ENCODE measurements at places on chromosomes 5 and 9. TPM values are rescaled to one million over a fixed set of nuclear protein-coding genes. Genes with fewer than 3 reads are reported as not detected.
A peak's percentile ranks its signal among the peaks of the same experiment; 100 is the strongest.

TPRN gene
- 21.7 TPM for total RNA-seq

STPG3 gene
- 0.26 TPM for total RNA-seq

TMEM167A gene
- total RNA-seq: 117 TPM

CETN3 gene
- total RNA-seq: 30.6 TPM

DNA sequence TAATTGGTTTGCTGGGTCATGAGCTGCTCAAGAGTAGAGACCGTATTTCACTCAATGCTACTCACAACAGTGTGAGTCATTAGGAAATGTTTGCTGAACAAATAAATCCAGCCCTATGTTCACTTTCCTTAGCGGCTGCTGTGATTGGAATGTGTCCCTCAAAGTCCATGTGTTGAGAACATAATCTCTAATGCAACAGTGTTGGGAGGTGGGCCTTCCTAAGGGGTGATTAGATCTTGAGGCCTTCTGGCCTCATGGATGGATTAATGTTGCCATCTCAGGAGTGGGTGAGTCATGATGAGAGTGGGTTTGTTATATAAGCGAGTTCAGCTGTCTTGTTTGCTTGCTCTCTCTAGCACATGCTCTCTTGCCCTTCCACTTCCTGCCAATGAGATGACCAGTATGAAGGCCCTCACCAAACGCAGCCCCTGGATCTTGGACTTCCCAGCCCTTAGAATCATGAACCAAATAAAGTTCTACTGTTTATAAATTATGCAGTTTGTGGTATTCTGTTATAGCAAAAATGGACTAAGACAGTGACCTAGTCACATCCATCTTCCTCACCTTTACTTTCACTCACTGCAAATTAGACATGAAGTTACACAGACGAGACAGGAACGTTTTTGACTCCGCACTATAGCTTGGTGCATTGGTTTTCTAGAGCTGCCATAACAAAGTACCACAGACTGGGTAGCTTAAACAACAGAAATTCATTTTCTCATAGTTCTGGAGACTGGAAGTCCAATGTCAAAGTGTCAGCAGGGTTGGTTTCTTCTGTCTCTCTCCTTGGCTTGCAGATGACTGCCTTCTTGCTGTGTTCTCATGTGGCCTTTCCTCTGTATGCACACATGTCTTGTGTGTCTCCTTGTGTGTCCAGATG is 50.9 kb upstream of the FAM169A start:
- DNase-seq: peak; percentile 84

DNA sequence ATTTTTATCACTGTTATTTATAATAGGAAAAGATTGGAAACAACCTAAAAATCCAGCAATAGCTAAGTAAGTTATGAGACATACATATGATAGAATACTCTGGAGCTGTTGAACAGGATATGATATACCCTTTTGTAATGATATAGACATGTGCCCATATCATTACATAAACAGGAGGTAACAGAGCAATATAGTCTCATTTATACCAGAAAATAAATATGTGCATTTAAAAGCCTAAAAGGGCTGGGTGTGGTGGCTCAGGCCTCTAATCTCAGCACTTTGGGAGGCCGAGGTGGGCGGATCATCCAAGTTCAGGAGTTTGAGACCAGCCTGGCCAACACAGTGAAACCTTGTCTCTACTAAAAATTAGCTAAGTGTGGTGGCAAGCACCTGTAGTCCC is 2.3 kb upstream of the FABP6 start:
- DNase-seq: no peak

DNA sequence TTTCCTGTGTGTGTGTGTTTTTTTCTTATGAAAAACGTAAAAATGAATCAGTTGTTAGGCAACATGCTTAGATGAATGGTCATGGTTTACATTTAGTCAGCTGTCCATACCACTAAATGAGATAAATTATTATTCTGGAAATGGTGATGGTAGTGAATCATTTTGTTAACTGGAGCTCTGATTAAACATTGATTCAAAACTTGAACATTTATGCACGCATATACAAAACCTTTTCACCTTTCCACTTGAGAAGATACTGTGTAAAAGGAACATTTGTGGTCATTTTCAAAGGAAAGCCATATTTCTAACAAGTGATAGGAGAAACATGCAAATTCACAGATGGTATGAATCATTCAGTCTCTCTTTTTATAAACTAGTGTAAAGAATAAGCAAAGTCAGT is 162.0 kb downstream of the SLC25A46 start:
- peak; percentile 73 for DNase-seq

DNA sequence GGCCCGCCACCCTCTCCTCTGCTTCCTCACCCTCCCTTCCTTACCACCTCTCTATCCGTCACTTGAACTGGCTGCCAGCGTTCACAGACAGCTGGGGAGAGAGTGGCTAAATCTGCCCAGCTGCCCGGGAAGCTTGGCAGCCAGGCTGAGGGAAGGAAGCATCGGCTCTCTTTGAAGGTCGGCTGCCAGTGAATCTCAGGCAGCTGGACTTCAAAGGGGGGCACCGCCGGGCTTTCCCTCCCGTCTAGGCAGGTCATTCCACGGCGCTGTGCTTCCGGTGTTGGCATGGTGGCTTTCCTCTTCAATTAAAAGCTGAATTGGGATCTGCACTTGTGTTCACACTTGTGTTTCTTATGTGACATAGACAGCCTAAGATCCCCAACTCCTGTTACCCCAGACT is 174.0 kb downstream of the GDNF start:
- no peak for DNase-seq

DNA sequence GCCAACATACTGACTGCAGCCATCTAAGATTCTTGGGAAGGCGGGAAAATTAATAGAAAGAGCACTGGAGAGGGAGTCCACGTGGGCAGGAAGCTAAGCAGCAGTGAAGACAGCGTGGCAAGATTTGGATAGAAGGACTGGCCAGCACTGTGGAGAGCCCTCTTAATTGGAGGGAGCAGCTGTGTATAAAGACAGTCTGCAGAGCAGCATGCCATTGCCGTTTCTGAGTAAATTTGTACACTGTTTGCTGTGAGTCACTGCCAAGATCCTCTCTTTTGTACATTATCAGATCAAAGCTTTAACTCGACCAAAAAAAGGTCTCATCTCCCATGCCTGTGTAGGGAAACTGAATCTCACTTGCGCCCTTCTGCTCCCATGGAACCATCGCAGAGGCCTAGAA is 45.3 kb downstream of the INSYN2B start:
- DNase-seq: no peak

DNA sequence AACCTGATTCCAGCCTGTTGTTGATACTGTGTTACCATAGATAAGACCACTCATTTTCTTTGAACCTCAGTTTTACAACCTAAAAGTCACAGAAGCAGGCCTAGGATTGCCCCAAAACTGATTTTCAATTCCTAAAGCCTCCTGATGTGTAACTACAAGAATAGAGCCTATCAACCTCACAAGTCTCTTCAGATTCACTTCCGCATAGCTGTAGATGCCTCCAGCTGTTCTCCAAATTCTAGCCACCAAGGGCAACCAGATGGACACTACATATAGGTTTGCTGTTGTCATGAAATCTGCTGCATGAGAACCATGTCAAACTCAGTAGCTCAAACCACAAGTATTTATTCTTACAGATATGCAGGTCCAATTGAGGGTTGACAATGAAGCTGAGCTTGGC is 143.5 kb downstream of the SPATA31D1 start:
- no peak for DNase-seq

GRCh38 chr9:87766697-87767096 is 40.8 kb downstream of the CTSL start:
- DNase-seq: no peak

DNA sequence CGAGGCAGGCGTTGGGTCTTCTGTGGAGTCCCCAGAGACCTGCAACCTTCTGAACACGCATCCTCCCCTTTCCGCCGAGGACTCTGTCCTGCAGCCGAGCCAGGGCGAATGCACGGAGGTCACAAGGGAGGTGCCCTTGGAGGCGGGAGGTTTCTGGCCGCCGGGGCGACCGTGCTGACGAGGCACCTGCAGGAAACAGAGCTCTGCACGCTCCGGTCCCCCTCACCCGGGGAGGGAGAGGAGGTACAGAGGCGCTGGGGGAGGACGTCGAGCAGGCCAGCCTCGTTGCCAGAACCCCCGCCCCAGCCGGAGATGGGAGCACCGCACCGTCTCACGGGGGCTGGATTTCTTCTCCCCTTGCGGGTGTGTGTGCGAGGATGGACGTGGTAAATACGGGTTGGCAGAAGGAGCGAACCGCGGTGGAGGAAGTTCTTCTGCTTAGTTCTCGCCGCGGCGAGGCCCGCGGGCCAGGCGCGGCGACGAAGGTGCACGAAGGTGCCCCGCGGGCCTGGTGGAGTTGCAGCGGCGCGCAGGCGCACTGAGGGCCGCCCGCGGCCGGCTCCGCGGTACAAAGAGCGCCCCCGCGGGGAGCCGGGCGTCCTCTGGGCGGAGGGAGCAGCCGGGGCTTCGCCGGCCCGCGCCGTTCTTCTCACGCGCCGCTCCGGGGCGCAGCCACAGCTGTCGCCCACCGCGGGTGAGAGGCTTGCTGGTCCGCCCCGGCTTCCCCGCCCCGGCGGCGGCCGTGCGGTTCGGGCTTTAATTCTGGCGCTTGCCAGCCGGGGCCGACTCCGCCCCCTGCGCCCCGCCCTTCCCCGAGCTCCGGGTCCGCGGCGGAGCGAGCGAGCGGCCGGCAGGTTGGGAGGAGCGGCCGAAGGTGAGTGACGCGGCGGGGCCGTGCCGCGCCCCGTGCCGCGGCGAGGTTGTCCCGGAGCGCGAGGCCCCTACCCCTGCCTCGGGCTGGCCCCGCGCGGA is 289.5 kb downstream of the DOCK8 start:
- DNase-seq: no peak

- DNase-seq: no peak
Measured at GRCh38 chr5:142823126-142823525, 52.9 kb downstream of the ARHGAP26 start.

DNA sequence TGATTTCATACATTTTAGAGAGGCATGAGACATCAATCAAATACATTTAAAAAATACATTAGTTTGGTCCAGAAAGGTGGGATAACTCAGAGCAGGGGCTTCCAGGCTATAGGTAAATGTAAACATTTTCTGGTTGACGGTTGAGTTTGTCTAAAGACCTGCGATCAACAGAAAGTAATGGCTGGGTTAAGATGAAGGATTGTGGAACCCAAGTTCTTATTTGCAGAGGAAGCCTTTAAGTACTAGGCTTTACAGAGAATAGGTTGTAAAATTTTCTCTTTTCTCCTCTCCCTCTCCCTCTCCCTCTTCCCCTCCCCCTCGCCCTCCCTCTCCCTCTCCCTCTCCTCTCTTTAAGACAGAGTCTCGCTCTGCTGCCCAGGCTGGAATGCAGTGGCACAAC is 50.8 kb downstream of the PTTG1 start:
- DNase-seq: no peak

DNA sequence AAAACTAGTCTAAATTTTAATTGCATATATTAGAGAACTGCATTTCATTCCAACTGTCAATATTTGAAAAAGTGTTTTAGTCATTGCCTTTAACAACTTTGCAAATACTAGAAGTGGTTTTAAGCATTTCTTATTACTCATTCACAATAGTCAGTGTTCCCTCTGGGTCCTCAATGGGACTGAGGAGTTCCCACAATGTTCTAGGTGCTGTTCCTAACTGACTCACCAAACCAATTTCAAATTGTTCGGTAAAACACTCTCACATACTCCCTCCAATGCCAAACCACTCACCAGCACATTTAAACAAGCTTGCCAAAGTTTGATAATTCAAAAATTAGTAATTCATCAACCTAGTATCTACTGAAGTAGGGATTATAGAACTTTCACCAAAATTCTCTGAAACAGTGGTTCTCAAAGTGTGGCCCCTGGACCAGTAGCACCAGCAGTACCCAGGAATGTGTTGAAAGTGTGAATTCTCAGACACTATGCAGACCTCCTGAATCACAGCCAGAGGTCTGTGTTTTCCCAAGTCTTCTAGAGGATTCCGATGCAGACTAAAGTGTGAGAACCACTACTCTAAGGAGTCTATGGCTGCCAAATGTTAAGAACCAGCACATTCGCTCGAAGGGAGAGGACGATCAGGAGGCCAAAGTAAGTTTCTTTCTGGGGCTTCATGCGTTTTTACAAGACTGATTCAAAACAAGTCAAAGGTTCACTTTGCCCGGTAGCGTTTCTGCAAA is 72.8 kb downstream of the APBA1 start:
- DNase-seq: no peak

- no peak for DNase-seq
Measured at GRCh38 chr5:172611913-172612312, 29.1 kb upstream of the NEURL1B start.

DNA sequence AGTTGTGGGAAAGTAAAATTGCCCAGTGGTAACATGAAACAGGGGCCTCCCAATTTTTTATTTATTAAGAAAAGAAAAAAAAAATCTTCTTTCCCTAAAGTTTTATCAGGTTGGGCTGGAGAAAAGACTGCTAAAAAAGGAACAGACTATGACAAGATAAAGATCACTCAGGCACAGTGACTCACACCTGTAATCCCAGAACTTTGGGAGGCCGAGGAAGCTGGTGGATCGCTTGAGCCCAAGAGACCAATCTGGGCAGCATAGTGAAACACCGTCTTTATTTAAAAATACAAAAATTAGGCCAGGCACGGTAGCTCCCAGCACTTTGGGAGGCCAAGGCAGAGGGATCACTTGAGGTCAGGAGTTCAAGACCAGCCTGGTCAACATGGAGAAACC is 312.5 kb downstream of the CETN3 start:
- no peak for DNase-seq

DNA sequence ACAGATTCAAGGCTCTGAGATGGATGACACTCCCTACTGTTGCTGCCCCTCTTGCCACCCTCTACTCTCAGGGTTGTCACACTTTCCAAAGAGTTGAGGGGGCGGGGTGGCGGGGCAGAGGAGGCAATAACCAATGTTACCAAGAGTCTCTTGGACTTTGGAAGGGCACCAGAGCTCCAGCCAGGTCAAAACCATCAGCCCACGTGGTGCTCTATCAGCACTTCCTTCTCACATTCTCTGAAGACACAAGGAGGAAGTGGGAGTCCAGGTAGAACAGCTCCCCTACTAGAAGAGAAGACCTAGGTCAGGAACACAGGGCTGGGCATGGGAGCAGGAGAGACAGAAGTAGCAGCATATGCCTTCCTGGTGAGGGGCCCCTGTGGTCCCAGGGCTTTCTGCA is 33.0 kb upstream of the PIK3R1 start:
- no peak for DNase-seq

DNA sequence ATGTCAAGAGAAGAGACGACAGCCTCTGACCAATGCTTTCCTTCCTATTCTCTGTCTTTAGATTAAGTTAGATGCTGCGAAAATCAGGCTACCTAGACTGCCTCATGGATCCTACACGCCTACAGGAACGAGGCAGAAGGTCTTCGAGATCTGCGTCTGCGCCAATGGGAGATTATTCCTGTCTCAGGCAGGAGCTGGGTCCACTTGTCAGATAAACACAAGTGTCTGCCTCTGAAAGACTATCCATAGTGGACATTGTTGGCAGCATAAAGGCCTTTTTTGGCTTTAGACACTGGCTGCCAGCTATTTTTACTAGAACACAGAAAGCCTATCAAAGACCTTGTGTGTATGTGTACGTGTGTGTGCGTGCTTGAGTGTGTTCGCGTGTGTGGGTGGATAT is 90.9 kb upstream of the PPP1R2B start:
- no peak for DNase-seq

Data from Panc1 (cell line).